Eye (tissue), 1 donor: ENCODE measurements at places on chromosomes 1 and 21.

DNA sequence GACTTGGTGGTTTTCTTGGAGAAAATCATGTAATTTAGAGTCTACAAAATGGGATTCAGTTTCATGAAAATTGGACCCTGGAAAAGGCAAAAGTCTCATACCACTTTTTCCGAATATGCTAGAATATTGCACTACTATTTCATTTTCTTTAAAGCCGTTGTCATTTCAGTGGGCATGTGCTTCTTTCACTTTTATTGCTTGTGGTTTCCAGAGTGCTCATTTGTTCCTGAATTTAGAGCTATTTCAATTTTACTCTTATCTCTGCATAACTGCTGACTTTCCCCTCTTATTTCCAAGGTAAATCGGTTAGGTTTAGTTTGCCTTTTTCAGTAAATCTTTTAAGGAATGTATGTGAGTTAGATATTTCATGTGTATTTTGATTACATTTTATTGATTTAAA, 11.6 kb downstream of the HHAT start:
- DNase-seq: no peak

GRCh38 chr21:38349111-38349746, 92.4 kb downstream of the KCNJ15 start:
- peak; percentile 43 for DNase-seq

DNA sequence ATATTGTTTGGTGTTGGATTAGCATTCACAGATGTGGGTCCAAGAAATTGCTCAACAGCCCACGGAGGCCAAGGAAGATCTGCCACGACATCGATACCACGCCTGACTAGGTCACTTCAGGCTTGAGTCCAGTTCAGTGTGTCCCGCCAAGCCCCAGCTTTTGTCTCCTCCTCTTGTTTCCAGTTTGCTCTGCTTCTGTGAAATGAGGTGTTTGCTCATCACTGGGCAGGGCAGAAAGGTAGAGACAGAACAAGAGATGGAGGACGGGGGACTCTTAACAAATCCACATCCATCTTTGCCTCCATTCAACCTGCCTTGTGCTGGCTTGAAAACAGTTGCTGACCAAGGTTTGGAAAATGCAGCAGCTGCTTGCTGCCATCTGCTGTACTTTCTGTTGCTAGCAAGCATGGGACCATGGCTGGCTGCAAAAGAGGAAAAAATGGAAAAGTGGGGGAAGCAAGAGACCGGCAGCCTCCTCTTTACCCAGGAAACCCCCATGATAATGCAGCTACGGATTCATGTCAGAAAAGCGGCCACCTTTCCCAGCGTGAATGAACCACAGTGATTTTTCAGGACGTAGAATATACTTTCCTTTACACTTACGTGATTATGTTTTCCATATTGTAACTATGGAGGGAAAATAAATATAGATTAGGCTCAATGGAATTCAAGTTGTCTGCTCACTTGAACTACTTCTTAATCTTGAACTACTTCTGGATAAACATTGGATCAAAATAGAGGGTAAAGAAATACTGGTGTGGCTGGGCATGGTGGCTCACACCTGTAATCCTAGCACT, 80.2 kb upstream of the GREM2 start:
- peak; percentile 78 for DNase-seq

GRCh38 chr1:30085811-30086770, 637.3 kb downstream of the MATN1 start:
- DNase-seq: peak; percentile 94
